ENCODE measurements at places on chromosomes 2 and 18. TPM values are rescaled to one million over a fixed set of nuclear protein-coding genes. Genes with fewer than 3 reads are reported as not detected.

The POU3F3 gene
- not detected for polyA plus RNA-seq

The ABCA12 gene
- 0.07 TPM for polyA plus RNA-seq

DNA sequence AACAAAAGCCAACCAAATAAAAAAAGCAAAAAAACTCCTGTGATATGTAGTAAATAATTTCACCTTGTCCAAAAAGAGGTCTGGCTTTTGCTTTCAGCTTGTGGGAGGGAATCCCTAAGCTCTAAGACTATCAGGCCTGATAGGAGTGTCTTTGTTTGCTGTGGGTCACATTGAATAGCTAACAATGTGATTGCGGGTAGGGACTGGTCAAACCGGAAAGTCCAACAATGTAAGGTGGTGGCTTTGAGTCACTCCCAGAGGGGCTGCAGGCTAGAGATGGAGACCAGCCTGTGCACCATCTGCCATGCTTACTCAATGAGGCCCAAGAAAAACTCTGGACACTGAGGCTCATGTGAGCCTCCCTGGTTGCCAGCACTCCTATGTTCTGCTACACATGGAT is 192.9 kb downstream of the TFCP2L1 start:
- no peak for DNase-seq

DNA sequence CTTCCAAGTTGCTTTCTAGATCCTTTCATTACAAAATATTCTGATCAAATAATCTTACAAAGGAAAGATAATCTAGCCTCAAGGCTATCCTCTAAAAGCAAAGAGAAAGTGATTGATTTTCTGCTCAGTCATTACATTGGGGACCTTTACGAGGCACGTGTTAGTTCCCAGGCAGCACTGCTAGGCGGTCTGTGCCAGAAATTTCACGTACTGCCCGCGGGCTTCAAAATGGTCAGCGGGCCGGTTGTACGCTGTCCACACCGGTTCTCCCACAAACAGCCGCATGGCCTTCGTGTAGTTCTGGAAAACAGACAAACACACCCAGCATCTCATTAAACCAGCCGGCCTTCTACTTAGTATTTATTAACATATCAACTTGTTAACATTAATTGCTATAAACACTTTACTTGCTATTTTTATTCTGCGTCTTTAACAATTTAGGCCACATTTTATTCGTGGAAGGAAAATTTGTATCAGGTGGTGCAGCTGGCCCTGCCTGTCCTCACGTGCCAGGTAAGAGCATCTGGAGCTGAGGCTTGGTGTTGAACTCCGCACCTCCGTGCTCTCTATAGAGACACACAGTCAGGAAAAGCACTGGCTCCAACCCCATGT is 20.4 kb downstream of the ADI1 start:
- DNase-seq: no peak

- no peak for DNase-seq
Measured at GRCh38 chr2:60818272-60818671, 62.2 kb downstream of the PAPOLG start.
